Activated CD8-positive, alpha-beta T cell treated with anti-CD3 and anti-CD28 coated beads, Interleukin-2, amount 10 ng/mL, durations not matched to agents 7 days and 5 days (primary cell): ENCODE measurements at places on chromosomes 5 and 9. TPM values are rescaled to one million over a fixed set of nuclear protein-coding genes. Genes with fewer than 3 reads are reported as not detected.

- no peaks in the 10 kb centered on the region for H3K36me3 ChIP-seq
- peaks cover 5% of the 10 kb centered on the region for H3K27me3 ChIP-seq
- H3K4me1 ChIP-seq, result peaks cover 12% of the 10 kb centered on the region
These were observed 265.7 kb upstream of the ANKRD55 start for GRCh38 chr5:56498759-56499395.

DNA sequence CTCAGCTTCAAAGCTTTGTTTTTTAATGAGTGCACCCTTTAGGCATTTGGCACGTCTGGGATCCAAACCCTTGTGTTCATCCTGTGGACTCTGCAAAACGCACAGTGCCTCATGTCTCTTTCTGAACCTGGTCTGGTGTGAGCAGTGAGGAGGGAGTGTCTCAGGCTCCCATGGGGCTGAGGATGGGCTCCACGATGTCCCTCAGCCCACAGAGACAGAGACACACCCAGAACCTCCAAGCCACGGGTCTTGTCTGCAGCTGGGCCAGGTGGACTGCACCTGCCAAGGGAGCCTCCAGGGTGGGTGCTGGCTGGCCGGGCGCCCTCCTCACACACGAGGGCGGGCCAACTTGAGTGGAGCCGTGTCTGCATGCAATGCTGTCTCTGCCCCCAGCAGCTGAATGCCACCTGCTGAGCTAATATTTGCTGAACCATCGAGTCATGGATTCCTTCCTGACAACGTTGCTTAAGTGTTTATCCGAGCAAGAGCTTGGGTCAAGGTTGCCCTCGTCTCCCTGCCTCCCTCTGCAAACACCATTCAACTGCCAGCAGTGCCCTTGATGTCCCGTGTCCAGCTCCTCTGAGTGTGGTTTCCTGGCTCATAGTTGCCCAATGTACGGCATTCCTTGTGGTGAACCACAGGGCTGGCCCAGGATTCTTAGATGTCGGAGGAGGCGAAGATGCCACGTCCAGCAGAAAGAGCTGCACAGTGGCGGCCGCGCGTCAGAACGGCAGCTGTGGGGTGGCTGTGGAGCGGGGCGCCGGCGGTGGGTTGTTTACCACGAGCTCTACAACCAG, 31.4 kb upstream of the LPCAT1 start:
- H3K27ac ChIP-seq, result no peak overlapping the region
- H3K4me1 ChIP-seq, result peaks cover 4% of the 10 kb centered on the region
- no peak overlapping the region for H3K4me3 ChIP-seq
- DNase-seq, result no peak

DNA sequence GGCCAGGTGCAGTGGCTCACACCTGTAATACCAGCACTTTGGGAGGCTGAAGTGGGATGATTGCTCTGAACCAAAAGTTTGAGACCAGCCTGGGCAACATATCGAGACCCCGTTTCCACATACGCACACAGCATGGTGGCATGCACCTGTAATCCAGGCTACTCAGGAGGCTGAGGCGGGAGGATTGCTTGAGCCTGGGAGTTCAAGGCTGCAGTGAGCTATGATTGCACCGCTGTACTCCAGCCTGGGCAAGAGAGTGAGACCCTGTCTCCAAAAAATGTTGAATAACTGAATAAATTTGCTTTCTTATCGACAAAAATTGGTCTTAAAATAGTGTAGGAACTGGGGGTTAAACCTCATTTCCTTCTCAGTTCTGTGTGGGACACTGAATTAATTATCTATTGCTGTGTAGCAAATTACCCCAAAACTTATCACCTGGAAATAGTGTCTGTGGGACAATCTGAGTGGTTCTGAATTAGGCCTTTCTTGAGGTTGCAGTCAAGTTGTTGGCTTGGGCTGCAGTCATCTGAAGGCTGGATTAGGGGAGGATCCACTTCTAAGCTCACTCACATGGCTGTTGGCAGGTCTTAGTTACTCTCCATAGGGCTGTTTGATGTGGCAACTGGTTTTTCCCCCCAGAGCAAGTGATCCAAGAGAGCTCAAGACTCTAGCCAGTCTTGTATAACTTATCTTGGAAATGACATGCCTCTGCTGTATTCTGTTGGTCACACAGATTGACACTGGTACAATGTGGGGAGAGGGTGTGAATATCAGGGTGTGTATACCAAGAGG, 2.0 kb downstream of the SNX30 start:
- H3K27ac ChIP-seq, result no peak overlapping the region
- peaks cover 6% of the 10 kb centered on the region for H3K36me3 ChIP-seq
- peaks cover under 1% of the 10 kb centered on the region for H3K27me3 ChIP-seq
- no peak for DNase-seq
- H3K4me1 ChIP-seq, result peaks cover 74% of the 10 kb centered on the region

DNA sequence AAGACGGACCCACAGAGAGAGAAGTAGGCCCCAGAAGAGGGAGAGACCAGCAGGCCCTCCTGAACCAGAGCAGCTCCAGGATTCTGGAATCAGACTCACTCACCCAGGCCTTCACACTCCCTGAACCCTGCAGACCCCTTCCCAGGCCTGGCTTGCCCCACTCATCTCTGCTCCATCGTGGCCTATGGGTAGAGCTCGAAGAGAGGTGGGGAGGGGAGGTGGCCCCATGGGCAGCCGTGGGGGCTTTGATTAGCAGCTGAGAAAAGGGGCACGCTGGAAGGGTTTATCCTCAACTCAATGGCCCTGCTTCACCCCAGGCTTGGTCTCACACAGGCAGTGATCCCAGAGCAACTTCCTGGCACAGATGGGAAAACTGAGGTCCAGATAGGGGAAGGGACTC, 613 bp downstream of the MYMK start:
- H3K4me3 ChIP-seq, result no peak overlapping the region
- no peaks in the 10 kb centered on the region for H3K27me3 ChIP-seq
- no peaks in the 10 kb centered on the region for H3K4me1 ChIP-seq

GRCh38 chr9:126454215-126454614, 127.6 kb downstream of the MVB12B start:
- no peaks in the 10 kb centered on the region for H3K27me3 ChIP-seq
- peak overlapping the region; percentile 26 for H3K27ac ChIP-seq
- H3K4me1 ChIP-seq, result peaks cover 24% of the 10 kb centered on the region
- H3K4me3 ChIP-seq, result no peak overlapping the region
- no peak for DNase-seq
- peaks cover 5% of the 10 kb centered on the region for H3K36me3 ChIP-seq

- no peaks in the 10 kb centered on the region for H3K4me1 ChIP-seq
- DNase-seq, result no peak
- H3K36me3 ChIP-seq, result no peaks in the 10 kb centered on the region
- H3K27me3 ChIP-seq, result no peaks in the 10 kb centered on the region
These were observed 124.5 kb upstream of the FST start for GRCh38 chr5:53355931-53356330.

DNA sequence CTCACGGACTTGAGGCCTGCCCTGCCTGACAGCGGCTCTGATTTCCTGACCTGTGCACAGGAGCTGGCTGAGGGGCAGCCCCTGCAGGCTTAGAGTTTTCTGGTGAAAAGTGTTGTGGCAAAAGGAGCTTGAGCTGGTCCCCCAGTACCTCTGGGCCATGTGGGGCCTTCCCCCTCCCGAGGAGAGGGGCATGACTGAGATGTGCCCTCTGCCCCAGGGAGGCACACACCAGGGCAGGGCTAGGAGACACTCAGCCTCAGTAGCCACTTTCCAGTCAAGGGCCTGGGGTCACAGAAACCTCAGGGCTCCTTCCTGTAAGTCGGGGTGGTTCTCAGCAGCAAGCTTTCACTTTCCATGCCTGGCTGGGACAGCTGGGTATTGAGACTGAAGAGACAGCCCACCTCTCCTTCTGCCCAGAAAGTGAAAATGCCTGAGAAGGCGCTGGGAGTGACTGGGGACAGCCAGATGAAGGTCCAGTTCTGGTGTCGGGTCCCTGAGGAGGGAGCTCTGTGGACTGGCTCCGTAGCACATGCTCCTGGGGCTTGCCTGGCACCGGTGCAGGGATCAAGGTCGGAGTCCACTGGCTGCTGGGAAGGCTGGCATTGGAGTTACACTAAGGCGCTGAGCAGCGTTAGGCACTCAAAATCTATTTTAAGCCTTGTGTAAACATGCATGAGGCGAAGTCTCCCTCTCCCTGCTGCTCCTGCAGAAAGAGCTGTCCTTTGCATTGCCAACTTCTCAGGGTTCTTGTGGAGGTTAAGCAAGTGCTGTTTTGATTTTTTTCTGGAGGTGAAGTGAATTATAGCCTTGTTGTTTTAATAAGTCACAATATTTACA, 394.9 kb downstream of the GADD45G start:
- H3K4me3 ChIP-seq, result peak overlapping the region; percentile 74
- H3K4me1 ChIP-seq, result peaks cover 47% of the 10 kb centered on the region
- H3K27ac ChIP-seq, result peak overlapping the region; percentile 92
- DNase-seq, result peak; percentile 86

- H3K4me3 ChIP-seq, result no peak overlapping the region
- H3K27me3 ChIP-seq, result peaks cover 2% of the 10 kb centered on the region
- no peak for DNase-seq
- H3K27ac ChIP-seq, result no peak overlapping the region
- no peaks in the 10 kb centered on the region for H3K36me3 ChIP-seq
These were observed 188.1 kb upstream of the EFNA5 start for GRCh38 chr5:107858788-107859187.

DNA sequence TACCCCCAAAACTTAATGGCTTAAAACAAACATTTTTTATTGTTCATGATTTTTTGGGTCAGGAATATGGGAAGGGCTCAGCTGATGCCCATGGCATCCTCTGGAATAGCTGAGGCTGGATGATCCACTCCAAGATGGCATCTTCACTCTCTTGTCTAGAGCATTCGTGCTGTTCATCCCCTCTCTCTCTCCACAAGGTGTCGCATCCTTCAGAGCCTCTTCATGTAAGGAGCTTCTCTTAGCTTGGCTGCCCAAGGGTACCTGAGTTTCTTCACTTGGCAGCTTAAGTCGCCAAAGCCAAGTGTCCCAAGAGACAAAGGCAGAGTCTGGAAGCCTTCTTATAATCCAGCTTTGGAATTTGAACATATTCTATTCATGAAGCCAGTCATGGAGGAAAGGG, 294.7 kb downstream of the CHSY3 start:
- DNase-seq, result no peak
- H3K4me3 ChIP-seq, result no peak overlapping the region
- H3K27me3 ChIP-seq, result no peaks in the 10 kb centered on the region

DNA sequence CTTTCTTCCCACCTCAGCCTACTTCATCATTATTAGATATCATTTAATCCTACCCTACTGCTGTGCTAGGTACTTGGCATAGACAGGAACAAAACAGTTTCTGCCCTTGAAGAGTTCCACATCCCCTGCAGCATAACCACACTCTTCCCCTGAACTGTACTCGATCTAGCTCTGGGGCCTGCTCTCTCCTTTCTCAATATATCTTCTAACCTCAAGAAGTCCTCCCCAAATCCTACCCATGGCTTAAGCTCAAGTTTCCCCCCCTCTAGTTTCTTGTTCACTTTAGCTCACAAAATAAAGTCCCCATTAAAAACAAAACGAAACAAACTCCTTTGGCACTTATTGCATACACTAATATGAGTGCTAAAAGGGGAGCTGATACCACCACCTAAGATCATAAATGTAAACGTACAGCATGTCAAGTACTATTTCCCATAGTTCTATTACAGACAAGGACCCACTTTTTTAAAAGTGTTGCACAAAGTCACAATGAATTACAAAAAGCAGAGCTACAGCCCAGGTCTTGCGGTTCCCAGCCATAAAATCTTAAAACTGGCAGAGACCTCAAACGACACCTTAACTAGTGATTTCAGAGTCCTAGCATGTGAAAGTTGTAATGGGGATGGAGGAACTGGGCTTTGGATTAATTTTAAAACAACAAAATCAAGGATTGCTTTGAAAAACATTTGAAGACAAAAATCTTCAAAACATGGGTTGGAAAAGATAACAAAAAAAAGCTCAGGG, 80.7 kb downstream of the PTPDC1 start:
- DNase-seq, result no peak
- H3K36me3 ChIP-seq, result peaks cover 24% of the 10 kb centered on the region

- H3K4me1 ChIP-seq, result no peaks in the 10 kb centered on the region
- no peak for DNase-seq
- peaks cover 5% of the 10 kb centered on the region for H3K27me3 ChIP-seq
- no peak overlapping the region for H3K27ac ChIP-seq
- no peak overlapping the region for H3K4me3 ChIP-seq
These were observed 307.7 kb upstream of the TLE4 start for GRCh38 chr9:79264041-79264440.

GRCh38 chr9:111812337-111812736, 17.6 kb upstream of the SHOC1 start:
- DNase-seq, result no peak
- H3K4me3 ChIP-seq, result no peak overlapping the region
- H3K4me1 ChIP-seq, result no peaks in the 10 kb centered on the region
- H3K27me3 ChIP-seq, result no peaks in the 10 kb centered on the region
- no peaks in the 10 kb centered on the region for H3K36me3 ChIP-seq

GRCh38 chr5:158126442-158127405, 267.8 kb upstream of the CLINT1 start:
- peaks cover 12% of the 10 kb centered on the region for H3K27me3 ChIP-seq
- no peak for DNase-seq
- H3K4me1 ChIP-seq, result no peaks in the 10 kb centered on the region
- no peak overlapping the region for H3K4me3 ChIP-seq

- H3K4me3 ChIP-seq, result peak overlapping the region; percentile 59
- peak; percentile 27 for DNase-seq
- H3K27ac ChIP-seq, result peak overlapping the region; percentile 91
- peaks cover 39% of the 10 kb centered on the region for H3K4me1 ChIP-seq
- H3K27me3 ChIP-seq, result peaks cover 13% of the 10 kb centered on the region
These were observed 135.2 kb downstream of the AOPEP start for GRCh38 chr9:94861589-94862272.

DNA sequence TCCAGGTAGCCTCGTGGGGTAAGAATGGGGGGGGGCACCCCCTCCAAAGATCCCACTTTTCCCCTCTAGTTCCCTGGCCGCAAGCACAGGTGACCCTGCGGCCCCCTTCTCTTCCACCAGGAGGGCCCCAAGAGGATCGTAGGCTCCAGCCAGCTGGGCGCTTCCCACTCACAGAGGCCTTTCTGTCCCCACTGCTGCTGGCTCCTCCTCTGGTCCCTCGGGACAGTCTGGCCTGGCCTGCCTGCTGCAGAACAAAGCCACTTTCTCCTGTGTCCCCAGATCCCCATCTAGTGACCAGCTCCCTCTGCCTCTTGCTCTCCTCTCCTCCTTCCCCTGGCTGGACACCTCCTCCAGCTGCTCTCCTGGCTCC, 534 bp upstream of the SAPCD2 start:
- DNase-seq, result no peak

- no peak overlapping the region for H3K27ac ChIP-seq
- H3K27me3 ChIP-seq, result peaks cover 15% of the 10 kb centered on the region
- H3K4me1 ChIP-seq, result peaks cover 18% of the 10 kb centered on the region
- H3K4me3 ChIP-seq, result peak overlapping the region; percentile 54
- peak; percentile 58 for DNase-seq
- no peaks in the 10 kb centered on the region for H3K36me3 ChIP-seq
These were observed 62.3 kb downstream of the CXXC5 start for GRCh38 chr5:139710319-139711066.

GRCh38 chr5:120306303-120306702, 157.8 kb upstream of the PRR16 start:
- DNase-seq, result no peak
- no peak overlapping the region for H3K4me3 ChIP-seq
- no peaks in the 10 kb centered on the region for H3K36me3 ChIP-seq
- H3K27me3 ChIP-seq, result no peaks in the 10 kb centered on the region

- no peak overlapping the region for H3K27ac ChIP-seq
- no peak for DNase-seq
- no peaks in the 10 kb centered on the region for H3K36me3 ChIP-seq
These were observed 4.7 kb downstream of the ABCA1 start for GRCh38 chr9:104923289-104923688.

- no peaks in the 10 kb centered on the region for H3K4me1 ChIP-seq
- no peak overlapping the region for H3K27ac ChIP-seq
- peaks cover 3% of the 10 kb centered on the region for H3K27me3 ChIP-seq
- no peak overlapping the region for H3K4me3 ChIP-seq
- no peaks in the 10 kb centered on the region for H3K36me3 ChIP-seq
These were observed 30.0 kb upstream of the MAMDC2 start for GRCh38 chr9:70013598-70014196.

The DBH gene
- total RNA-seq, result not detected

The CMBL gene
- 1.6 TPM for total RNA-seq

The GFPT2 gene
- not detected for total RNA-seq

The CDH6 gene
- total RNA-seq, result not detected

The LCN15 gene
- total RNA-seq, result not detected
